ENCODE measurements at places on chromosomes 2 and 18.

DNA sequence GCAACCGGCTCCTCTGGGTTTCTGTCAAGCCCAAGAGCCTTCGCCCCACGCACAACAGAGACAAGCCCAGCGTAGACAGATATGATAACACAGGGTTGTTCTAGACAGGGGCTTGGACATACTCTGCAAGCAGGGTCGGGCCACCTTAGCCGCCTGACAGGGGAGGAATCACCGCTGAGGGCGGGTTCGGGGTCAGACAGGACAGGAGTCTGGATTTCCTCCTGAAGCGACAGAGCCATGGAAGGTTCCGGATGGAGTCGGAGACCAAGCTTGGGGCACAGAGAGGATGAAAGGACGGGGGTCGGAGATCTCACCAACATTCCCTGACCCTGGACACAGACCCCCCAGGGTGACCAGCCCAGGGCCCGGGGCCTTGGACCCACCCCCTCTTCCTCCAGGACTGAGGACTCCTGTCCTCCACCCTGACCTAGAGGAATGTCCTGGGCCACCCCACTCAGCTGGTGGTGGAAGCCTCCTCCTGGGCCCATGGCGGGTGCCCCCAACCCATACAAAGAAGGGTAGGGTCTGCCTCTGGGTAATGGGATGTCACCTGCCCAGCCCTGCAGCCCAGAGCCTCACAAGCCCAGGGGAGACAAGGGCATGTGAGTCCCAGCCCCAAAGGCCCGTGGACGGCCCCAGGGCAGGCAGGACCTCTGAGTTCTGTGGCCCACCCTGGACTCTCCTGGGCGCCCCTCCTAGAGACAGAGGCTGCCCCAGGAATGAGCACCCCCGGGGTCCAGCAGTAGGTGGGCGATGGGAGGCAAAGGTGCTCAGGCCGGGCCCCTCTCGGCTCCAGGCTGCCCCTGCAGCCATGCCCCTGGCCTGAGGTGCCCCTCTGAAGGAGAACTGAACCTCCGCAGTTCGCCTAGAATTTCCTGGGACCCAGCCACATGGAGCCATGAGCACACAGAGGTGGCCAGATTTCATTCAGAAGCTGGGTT is 44.1 kb upstream of the GPC1 start:
- DNase-seq, result no peak

DNA sequence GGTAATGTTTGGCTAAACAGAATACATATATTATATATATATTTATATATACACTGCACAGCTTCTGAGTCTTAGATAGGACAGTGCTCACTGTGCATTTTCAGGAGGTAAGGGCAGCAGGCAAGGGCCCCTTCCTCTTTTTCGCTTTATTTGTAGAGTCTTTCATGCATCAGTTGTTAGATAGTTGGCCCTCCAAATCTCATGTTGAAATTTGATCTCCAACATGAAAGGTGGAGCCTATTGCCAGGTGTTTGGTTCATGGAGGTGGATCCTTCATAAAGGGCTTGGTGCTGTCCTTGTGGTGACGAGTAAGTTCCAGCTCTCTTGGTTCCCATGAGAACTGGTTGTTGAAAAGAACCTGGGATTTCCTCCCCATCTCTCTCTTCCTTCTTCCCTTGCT is 48.1 kb downstream of the TSN start:
- DNase-seq, result no peak

- DNase-seq, result no peak
Measured at GRCh38 chr18:46333431-46334135, 229.4 kb downstream of the HAUS1 start.

GRCh38 chr2:206250041-206250897 is 24.2 kb upstream of the ZDBF2 start:
- no peak for DNase-seq

- no peak for DNase-seq
Measured at GRCh38 chr2:34474646-34475045, 875.5 kb upstream of the FAM98A start.

GRCh38 chr2:11667866-11668637 is 1.9 kb downstream of the NTSR2 start:
- DNase-seq, result no peak

GRCh38 chr2:232260075-232260474 is 118.5 kb upstream of the ALPP start:
- DNase-seq, result peak; percentile 92

DNA sequence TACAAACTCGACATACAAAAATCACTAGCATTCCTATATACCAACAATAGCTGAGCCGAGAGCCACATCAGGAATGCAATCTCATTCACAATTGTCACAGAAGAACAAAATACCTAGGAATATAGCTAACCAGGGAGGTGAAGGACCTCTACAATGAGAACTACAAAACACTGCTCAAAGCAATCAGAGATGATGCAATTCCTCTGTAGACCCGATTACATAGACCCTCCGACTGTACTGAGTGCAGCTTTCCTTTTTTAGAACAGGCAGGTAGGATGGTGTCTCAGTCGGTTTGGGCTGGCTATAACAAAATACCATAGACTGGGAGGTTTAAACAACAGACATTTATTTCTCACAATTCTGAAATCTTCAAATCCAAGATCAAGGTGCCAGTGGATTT is 139.5 kb upstream of the REV1 start:
- no peak for DNase-seq

GRCh38 chr2:38192976-38193375 is 117.0 kb upstream of the CYP1B1 start:
- no peak for DNase-seq

DNA sequence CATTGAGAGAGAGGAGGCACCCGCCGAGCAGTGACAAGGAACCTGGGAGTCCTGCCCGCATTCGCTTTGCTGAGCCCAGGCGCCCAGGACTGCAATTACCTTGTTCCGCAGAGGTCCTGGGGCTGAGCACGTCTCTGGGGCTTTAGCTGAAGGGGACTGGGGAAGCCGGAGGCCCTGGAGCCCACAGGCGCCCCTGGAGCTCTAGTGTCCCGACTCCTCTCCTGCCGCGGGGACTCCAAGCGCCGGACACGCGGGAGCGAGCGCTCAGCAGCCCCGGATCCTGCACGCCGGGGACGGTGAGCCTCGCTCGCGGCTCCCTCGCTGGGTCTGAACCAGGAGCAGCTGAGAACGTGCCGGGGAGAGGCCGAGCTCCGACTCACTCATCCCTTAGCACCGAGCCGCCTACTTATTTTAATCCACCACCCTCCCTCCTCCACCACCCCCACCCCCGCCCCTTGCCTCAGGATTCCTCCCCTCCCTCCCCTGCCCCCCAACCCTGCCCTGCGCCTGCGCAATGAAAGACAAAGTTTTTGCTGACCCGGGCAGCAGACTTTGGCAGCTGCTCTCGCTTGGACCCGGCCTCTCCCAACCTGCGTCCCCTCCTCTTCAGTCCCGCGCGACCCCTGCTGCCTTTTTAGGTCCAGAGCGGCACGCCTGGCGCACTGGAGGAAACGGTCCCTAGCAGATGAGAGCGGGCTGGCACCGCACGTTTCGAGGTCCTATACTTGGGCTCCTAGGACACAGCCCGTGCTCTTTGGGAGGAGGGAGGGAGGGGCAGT is at the start of gene OSR1:
OSR1 (minus strand) TSS at position 382 of the 779 bp plus-strand sequence. CDS start 4,818 bp downstream, outside the sequence.
- peak; percentile 75 for DNase-seq

DNA sequence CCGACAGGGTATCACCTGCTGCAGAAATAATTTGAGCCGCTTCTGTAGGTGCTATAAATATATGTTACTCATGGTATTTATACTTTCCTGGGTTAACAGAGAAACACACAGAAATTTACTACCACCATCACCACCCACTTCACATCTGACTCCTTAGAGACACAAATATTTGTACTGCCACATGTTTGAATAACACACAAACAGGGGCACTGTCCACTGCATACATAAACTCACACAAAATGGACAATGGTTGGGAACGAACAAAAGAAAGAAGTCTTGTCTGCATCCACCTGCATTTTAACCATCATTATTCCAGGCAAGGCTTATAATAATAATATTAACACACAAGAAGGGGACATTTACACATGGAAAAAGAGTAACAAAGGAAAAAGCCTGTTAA is 24.0 kb downstream of the IMMT start:
- DNase-seq, result no peak

GRCh38 chr2:112829961-112830681 is 6.5 kb downstream of the IL1B start:
- no peak for DNase-seq

GRCh38 chr2:88212251-88212790 is 42.2 kb downstream of the THNSL2 start:
- DNase-seq, result no peak

DNA sequence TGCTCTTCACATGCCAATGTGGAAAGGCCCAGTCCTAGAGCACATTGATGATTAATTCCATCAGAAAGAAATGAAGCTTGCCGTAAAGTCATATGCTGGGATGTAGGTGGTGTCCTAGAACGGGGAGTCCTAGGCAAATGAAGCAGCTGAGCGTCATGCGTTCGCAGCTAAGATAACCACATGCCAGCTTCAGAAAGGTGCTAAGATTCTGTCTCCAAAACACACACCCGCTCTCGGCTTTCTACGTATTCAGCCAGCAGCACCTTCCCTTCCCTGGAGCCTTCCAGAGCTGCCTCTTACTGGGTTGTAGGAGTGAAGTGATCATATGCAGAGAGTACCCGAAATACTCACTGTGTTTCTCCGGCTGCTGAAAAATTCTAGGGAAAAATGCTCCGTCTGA is 421.6 kb upstream of the ID2 start:
- DNase-seq, result no peak

- no peak for DNase-seq
Measured at GRCh38 chr2:144307711-144308110, 212.2 kb downstream of the ZEB2 start.

DNA sequence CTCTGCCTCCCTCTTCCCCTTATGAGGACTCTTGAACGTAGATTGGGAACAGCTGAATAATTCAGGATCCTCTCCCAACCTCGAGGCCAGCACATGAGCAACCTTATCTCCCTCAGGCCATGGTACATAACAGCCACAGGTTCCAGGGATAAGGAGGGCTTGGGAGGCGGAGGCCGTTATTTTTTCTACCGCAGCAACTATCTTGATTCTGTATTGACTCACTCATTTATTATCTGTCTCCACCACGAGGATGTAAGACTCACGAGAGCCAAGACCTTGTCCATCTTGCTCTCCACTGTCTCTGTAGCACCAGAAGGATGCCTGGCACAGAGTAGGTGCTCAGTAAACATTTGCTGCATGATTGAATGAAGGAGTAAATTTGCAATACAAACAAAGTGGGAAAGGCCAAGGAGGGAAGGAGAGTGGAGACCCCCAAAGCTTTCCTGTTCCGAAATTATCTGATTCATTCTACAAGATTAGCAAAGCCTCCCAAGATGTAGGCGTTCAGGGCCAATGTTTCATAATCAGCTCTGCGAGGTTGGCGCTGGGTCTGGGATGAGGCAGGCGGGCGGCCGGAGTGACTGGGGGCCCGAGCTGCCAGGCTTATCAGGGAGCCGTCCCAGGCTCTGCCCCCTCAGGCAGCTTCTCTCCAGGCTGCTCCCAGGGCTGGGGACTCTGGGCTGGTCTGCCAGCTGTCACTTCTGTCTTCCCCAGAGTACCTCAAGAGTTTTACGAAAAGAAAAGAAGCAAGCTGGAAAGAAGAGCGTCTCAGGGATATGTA is 31.6 kb downstream of the INPP5D start:
- DNase-seq, result no peak

DNA sequence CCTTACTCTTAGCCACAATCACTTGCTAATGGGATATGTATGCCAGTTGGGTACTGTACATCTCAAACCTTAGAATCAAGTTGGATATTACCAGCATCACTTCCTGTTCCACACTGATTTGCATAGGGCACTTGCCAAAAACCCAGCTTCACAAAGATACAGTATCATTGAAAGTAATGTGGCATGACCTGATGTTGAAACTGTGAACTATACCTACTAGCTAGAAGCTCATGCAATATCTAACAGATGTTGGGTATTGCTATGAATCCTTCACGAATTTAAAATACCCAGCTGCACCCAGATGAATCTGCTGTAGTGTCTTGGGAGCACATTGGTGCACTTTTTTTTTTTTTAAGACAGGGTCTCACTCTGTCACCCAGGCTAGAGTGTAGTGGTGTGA is 6.5 kb upstream of the STAMBP start:
- DNase-seq, result no peak

DNA sequence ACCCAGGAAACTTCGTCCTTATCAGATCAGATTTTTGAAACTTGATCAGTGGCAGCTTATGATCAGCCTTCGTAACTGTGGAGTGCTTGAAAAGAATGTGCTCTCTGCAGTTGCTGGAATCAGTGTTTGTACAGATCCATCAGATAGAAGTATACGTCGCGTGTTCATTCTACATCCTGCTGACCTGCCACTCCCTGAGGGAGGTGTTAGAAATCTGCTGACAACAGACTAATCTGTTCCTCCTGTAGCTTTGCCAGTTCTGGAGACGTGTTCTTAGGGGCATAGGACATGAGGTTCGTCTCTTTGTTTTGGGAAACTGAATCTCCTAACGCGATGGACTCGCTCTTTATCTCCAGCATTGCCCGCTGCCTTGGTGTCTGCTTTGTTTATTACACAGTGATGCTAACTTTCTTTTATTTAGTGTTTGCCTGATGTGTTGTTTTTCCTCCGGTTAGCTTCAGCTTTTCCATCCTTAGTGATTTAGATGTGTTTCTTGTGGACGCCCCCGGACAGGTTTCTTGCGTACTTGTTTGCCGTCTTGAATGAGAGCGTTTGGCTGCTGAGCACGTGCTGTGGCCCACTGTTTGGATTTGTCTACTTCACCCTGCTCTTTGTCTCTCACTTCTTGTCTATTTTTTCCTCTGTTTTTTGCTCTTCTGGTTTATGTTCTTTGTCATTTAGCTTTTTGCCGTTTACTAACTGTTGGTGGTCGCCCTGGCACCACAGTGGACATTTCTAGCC is 17.4 kb upstream of the GAL3ST2 start:
- DNase-seq, result no peak

DNA sequence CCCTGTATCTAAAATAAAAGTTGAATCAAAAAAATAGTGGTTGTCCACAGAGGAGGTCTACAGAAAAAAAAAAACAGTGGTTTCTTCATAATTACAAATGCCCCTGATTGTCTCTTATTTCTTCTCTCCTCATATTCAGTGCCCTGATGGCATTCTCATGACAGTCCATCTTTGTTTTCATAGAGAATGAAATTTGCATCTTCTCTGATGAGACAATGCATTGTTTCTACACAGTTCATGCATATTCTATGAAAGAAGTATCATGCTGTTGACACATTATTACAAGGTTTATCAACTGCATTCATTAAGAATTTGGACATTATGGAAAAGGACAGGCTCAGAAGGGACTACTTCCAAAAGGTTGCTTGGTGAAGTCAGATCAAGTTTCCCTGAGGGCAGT is 59.5 kb downstream of the LHCGR start:
- no peak for DNase-seq

DNA sequence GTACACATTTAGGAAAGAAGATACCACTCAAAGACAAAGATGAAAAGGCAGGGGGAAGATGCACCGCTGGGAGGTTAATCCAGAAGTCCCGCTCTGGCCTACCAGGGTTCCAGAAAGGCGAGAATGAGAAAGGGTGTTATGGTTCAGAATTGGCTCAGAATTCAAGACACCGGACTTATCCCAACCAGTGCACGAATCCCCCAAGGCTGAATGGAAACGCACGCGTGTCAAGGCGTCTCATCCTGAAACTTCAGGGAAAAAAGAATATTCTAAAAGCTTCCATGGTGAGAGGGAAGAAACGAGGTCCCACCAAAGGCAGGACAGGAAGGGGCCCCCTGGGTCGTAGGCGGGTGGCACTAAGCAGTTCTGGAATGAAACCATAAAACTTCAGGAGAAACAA is 71.9 kb downstream of the SLC66A2 start:
- no peak for DNase-seq

Data from brain microvascular endothelial cell (primary cell).